ENCODE measurements at places on chromosomes 2 and 18.

- no peak for DNase-seq
Measured at GRCh38 chr2:179348906-179349305, 84.3 kb upstream of the SESTD1 start.

DNA sequence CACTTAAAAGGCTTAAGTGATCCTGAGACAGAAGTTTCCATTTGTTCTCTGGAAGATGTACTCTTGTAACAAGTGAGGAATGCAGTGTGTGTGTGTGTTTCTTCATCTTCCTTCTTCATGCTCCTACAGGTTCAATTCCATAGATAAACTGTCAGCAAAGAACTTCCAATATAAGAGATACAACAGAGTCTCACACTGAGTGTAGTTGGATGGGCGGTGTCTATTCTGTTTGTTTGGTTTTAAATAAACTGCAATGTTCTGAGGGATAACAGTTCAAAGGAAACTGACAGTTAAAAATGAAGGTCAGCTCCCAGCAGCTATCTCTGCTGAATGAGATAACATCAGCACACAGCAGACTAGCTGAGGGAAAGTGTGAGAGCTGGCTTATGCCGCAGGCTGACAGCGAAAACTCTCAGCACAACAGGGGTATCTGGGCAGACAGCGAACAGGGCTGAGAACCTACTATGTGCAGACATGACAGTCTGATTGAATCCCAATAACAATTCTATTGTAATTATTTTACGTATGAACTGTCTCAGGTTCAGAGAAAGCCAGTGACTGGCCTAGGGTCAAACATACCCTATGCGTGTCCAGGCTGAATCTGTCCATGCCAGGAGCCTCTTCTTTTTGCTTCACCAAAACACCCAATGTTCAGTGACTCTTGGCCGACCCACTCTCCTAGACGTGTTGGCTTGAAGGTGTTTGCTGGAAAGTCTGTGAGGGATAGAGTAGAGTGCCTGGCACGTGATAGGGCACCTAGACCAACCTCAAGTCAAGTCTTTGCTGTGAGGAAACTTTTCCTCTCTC lies 201.9 kb upstream of the TRIB2 start:
- no peak for DNase-seq

- DNase-seq = no peak
Measured at GRCh38 chr2:207135340-207135739, 30.4 kb downstream of the KLF7 start.

DNA sequence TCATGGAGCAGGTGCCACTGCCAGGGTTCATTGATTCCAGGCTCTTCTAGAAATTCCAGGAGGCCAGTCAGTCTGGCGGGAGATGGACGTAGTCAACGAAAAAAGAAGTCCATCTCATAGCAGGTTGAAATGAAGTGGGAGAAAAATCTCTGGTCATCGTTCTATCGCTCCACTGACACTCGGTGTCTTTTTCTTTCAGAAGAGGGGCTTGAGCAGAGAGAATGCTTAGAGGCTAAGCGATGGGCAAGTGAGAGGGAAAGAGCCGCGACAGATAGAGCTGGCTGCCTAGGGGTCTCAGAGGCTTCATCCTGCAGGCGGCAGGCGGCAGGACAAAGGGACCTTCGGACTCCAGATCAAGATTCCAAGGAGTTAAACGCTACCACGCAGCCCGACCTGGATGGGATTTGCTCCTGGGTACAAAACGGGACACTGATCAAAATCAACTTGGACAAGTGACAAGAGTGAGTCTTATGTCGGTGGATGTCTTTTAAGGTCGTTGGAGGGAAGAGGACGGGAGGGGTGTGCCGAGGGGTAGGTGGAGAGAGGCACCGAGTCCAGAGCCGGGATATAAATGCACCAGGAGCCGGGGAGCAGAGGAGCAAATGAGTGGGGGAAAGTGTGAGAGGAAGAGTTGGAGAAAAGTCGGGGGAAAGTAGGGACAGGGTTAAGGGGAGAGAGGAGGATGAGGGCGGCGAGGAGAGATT lies 677 bp upstream of the TMEM178A start:
- DNase-seq = no peak

- no peak for DNase-seq
Measured at GRCh38 chr2:29238497-29238896, 123.3 kb downstream of the CLIP4 start.

- DNase-seq = no peak
Measured at GRCh38 chr2:99442837-99443236, 47.0 kb downstream of the REV1 start.

DNA sequence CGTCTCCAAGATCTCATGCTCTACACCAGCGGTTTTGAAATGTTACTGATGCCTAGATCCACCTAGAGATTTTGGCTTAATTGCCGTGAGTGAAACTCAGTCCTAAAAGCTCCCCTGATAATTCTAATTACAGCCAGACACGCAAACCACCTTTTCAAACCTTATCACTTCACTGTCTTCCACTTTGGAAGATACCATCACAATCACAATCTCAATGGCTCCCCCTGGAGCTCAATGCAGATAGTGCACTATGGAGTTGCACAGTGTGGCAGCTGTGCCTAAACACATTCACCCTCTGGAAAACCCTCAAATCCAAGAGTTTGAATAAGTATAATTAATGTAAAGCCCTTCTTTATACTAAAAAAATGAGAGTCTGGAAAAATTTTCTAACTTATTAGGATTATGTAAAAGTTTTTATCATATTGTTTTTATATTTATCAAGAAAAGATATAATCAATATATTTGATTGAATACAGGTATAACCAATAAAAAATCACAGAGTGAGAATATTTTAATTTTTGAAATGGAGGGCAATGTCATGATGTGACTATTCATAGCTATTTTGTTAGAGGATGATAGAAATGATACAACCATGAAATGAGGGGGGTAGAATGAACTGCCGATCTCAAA lies 102.9 kb upstream of the SLC8A1 start:
- no peak for DNase-seq

DNA sequence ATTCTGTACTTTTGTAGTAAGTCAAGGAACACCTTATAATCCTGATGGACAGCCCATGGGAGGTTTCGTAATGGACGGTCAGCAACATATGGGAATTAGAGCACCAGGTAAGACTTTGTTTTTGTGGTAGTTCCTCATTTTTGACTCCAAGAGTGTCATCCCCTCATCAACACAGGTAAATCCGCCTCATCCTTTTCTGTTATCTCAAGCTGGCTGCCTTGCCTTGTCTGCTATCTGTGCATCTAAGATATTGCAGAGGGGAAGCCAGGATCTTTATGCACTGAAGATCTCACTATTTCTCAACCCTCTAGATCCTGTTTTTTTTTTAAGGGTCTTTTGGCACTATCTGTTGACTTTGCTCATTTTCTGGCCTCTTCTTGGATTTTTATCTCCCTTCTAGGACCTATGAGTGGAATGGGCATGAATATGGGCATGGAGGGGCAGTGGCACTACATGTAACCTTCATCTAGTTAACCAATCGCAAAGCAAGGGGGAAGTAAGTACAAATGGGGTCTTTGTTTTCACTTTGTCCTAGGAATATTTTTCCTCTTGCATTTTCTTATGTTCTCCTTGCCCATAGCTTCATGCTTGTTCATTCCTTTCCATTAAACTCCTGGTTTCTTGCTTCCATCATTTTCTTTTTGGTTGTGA lies 133.8 kb downstream of the MEIS1 start:
- DNase-seq = no peak

GRCh38 chr2:165609672-165610071 lies 140.2 kb downstream of the CSRNP3 start:
- no peak for DNase-seq

DNA sequence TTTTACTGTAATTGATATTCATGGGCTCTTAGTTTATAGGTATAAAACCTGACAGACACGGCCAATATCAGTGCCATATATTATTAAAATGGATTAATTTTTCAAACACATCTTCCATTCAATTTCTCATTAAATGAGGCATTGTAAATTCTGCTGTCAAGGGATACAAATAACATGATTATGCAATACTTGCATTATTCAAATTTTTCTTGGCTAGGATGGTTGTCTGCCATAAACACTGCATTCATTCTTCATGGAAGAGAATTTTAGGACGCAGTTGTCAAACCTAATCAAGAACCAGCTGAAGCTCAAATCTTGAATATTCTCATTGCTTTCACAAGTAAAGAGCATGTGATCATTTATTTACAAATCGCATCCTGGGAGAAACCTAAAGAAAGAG lies 255.6 kb downstream of the RDH14 start:
- DNase-seq = no peak

- no peak for DNase-seq
Measured at GRCh38 chr2:167196461-167197252, 308.4 kb downstream of the XIRP2 start.

DNA sequence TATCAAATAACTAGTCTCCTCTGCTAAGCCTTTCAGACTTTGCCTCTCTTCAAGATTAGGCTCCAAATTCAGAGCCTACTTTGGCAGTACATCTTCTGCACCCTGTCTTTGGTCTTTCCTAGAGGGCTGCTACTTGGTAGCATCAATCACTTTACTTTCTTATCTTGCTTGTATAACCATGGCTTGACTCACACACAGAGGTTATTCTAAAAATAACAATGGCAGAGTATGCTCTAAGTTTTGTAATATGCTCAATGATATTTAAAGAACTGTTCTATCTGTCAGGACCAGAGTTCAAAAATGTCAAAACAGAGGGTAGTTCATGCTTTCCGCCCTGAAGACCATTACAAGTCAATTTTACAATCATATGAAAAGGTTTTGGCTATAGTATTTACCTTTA lies 27.7 kb downstream of the THOC1 start:
- no peak for DNase-seq

GRCh38 chr18:26708806-26709716 lies 156.4 kb downstream of the AQP4 start:
- DNase-seq = no peak

GRCh38 chr18:74951165-74951760 lies 257.7 kb downstream of the PTGR3 start:
- DNase-seq = no peak

DNA sequence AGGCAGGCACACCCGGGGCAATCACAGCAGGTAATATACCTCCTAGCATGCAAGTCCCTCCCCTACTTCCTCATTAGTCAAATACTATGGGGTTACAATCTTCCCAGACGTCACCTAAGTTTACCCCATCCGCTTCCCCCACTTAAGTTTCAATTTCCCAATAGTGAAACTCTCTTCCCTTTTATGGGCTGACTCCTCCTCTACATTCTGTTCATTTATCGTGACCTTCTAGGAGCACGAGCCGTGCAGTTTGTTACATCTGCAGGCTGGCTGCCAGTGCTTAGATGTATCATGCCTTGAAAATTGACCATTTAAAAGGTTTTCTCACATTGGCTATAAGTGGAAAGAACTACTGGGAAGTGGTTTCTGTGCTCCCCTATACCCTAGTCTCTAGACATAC lies 1357.8 kb upstream of the CRIM1 start:
- DNase-seq = no peak

- DNase-seq = no peak
Measured at GRCh38 chr18:46566111-46566510, 90.9 kb downstream of the LOXHD1 start.

- DNase-seq = no peak
Measured at GRCh38 chr2:79660557-79660956, 147.7 kb downstream of the CTNNA2 start.

DNA sequence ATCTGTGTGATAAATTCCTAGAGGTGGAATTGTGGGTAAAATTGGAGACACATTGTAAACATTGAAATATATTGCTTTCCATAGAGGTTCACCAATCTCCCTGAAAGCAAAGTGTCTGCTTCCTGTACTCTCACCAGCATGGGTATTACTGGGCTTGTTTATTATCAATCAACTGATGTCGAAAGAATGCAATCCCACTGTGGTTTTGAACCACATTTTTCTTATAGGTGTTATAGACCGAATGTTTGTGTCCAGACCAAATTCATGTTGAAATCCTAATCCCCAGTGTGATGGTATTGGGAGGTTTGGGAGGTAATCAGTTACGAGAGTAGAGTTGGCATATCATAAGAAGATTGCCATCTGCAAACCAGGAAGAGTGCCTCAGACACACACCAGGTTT lies 1212.4 kb downstream of the LRP1B start:
- DNase-seq = no peak

- no peak for DNase-seq
Measured at GRCh38 chr2:12316476-12316875, 400.3 kb upstream of the TRIB2 start.

GRCh38 chr2:182606728-182607681 lies 109.1 kb upstream of the DNAJC10 start:
- no peak for DNase-seq

DNA sequence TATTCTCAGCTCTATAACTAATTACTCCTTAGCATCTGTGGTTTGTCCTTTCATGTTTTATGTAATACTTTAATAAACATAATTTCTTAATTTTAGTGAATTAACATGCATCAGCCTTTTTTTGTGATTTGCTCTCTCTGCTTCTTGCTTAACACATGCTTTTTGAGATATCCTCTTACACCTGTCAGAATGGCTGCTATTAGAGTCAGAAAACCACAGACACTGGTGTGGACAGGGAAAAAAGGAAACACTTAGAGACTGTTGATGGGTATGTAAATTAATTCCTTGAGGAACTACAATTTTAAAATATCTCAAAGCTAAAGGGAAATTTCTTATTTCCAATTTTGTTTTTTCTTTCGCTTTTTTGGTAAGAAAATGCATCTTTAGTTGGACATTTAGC lies 549.0 kb downstream of the ZNF804A start:
- no peak for DNase-seq

- no peak for DNase-seq
Measured at GRCh38 chr2:11799826-11800225, 53.4 kb downstream of the LPIN1 start.

DNA sequence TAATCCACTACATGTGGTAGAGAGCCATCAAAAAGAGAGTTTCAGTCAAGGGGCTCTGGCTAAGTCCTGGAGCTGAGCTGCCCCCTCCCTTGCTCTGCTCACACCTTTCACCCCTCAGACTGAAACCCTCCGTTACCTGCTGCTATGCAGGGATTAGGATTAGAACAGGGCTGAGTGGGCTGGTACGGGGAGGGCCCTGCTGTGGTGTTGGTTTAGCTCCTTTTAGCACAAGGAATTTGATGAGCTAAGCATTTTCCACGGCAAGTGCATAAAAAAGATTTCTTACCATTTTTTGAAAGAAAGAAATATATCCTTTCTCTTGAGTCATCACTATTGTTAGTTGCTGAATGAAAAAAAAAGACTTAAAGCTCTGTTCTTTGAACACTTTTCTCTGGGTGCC lies 46.3 kb downstream of the TCF7L1 start:
- no peak for DNase-seq

- no peak for DNase-seq
Measured at GRCh38 chr2:143877056-143877455, 642.9 kb downstream of the ZEB2 start.

DNA sequence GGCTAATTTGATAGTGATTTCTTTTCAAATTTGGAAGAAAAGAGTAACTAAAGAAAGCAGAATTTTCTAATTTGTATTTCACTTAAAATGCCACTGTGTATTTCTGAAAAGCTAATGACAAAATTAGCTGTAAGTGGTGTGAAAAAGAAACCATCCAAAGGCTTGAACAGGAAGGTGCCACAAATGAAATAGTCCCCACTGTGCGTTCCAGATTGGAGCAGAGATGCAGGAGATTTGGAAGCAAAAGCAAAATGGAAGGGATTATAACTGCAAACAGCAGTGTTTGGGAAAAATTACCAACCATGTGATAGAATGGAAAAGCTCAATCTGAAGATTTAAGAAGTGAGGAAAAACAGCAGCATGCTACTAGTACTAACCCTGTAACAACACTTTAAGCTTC lies 498.7 kb downstream of the SUCLG1 start:
- no peak for DNase-seq
